Amniotic stem cell (primary cell): ENCODE measurements at places on chromosomes 2 and 18.

- no peak for DNase-seq
These were observed 73.8 kb downstream of the VWC2L start for GRCh38 chr2:214484701-214485100.

- no peak for DNase-seq
These were observed 2.8 kb downstream of the KCNG2 start for GRCh38 chr18:79800371-79801180.

GRCh38 chr2:68643011-68643873 is at the start of gene PROKR1:
TSS of gene PROKR1 (plus strand) at chr2:68643579. CDS start at chr2:68645822, 2,243 bp downstream.
- no peak for DNase-seq

DNA sequence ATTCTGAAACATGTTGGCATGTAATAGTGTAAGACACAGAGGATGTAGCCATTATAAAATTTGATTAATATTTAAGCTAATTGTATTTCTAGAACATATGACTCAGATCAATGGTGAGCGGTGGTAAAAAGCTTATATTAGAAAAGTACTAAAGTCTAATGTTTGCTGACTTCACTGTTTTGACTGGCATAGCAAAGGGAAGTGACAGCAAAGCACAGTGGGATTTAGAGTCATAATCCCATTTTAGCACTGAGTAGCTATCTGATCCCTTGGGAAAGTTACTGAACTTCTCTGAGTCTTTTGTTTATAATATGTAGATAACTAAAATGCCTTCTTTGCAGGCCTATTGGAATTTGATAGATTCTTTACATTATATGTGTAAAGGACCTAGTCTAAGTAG is 60.4 kb downstream of the KIAA1328 start:
- DNase-seq, result no peak

DNA sequence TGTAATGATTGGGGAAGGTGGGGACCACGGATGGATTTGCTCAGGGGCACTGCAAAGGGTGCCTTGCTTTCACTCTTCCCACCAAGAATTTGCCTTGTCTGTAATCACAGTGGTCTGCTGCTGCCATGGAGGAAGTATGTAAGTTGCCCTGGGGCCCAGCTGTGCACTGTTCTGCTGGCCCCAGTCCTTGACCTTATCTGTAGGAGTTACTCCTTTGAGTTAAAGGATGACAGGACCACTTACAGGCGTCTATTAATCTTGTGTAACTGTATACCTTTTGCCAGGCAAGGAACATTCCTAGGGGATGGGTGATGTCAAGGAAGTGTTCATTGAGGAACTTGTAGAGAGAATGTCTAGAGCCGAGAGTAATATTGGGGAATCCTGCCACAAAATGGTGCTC is 212.8 kb upstream of the LRRTM1 start:
- no peak for DNase-seq

- no peak for DNase-seq
These were observed 10.5 kb downstream of the DRC1 start for GRCh38 chr2:26412091-26412673.

- no peak for DNase-seq
These were observed 93.2 kb upstream of the DLX2 start for GRCh38 chr2:172195836-172196376.

DNA sequence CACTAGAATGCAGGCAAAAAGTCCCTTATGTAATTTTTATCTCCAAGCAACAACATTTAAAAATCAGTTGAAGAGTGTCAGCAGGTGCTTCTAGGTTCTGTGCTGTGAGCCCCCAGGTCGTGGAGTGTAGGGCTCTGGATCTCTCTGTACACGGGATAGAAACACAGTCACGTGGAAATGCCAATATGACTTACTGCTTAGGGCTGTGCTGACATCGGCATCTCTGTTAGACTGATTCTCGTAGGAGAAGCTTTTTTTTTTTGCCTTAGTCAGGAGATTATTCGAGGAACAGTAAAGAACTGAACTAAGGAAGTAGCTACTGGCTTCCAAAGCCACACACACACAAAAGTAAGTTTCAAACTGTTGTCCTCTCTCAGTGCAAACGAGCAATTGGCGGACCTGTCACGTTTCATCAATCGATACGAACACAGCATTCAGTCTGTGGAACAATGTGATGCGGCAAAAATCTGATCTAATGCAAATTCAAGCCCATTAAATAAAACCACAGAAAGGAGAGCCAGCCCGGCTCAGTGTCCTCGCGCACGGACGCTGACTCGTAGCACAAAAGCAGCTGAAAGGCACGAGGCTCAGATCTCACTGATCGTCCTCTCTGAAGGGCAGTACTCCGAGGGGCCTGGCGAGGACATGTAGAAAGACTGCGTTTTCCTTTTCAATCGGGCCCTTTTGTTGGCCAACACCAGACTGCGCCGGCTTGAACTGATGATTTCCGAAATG is 41.5 kb downstream of the PRELID3A start:
- DNase-seq, result no peak

- DNase-seq, result no peak
These were observed 126.6 kb downstream of the NOL4 start for GRCh38 chr18:34098109-34098508.

- no peak for DNase-seq
These were observed 54.7 kb downstream of the EMILIN2 start for GRCh38 chr18:2901423-2901985.

- DNase-seq, result no peak
These were observed 40.0 kb upstream of the FRZB start for GRCh38 chr2:182906454-182906853.

DNA sequence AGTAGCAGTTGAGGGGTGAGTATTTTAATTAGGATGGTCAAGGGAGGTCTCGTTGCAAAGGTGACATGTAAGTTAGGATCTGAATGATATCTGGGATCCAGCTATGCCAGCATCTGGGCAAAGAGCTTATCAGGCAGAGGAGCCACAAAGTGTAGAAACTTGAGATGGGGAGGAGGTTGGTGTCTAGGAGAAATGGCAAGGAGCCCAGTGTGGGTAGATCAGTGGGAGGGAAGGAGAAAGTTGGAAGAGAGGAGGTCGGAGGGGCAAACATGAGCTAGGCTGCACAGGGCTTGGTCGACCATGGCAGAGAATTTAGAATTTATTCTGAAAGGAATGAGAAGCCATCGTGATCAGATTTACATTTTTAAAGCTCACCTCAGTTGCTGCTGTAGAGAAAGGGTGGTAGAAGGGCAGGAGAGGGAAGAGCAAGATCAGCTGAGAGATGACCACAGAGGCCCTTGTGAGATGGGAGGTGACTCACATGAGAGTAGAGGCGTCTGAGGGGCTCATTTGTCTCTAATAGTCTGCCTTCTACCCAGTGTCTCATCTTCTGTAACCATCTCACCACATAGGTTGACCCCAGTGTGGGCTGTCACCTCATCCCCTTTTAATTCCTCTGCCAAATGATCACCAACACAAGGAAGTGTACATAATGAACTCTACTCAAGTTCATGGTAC is 170.0 kb downstream of the ETAA1 start:
- DNase-seq, result no peak

- DNase-seq, result no peak
These were observed 21.4 kb downstream of the TNFRSF11A start for GRCh38 chr18:62346333-62347088.

GRCh38 chr18:532018-532417 is 31.5 kb upstream of the COLEC12 start:
- no peak for DNase-seq

GRCh38 chr2:201678401-201678800 is 20.0 kb downstream of the MPP4 start:
- DNase-seq, result no peak

DNA sequence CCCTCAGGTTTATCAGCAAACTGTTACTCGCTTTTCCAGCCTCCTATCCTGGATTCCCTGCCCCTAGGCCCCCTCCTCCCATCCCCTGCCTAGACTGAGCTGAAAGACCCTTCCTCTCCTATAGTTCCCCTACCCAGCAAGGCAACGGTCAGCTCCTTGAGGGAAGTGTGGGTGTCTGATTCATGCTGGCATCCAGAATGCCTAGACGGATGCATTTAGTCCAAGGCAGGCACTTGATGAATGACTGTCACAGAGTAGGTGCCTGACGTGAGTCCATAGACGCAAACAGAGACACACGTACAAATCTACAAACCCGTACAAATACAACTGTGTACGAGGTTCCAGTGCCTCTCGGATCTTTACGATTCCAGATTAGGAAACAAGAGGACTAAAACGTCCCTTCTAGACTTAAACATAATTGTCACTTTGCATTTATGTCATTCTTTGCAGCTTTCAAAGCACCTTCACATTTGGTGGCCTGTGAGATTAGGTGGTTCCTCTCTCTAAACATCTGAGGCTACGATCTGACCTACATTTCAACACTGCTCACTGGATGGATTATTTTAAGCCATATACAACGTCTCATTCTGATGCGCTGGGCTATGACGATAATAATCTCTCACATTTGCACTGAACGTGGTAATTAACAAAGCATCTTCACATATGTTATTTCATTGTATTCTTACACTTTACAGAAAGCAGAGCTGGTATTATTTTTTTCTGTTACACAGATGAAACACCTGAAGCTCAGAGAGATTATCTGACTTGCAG is 36.7 kb downstream of the DNMT3A start:
- no peak for DNase-seq

DNA sequence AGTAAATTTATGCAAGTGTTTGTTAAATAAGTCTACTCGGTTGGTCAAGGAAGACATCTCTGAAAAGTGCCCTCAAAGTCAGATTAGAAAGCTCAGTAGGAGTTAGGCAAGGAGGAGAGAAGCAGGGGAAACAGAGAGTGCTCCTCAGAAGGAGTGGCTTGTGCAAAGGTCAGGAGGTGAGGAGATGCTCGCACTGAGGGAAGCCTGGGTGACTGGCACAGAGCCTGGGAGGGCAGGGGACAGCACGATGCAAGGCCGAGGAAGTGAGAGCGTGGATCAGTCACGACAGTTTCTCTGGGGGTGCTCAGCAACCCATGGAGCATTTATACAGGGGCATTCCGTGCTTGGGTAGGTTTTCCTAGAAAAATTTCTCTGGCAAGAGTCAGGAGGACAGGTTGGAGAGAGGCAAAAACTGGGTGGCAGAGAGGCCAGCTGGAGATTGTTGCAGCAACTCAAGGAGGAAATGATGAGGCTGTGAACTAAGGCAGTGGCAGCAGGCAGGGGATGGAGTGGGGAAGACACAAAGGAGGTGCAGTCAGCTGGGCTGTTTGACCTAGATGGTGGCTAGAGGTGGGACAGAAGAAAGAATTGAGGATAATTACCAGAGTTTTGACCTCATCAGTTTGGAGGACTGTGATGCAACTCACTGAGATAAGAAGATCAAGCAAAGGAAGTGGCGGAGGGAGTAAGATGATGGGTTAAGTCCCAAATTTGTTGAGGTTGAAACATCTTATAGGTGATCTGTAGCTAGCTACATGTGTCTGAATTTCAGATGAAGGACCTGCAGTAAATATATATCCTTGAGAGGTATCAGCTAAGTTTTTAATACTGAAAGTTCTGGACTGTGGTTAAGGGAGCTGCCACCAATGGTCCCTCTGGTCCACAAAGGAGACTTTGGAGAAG is 52.4 kb downstream of the BCL2 start:
- no peak for DNase-seq

DNA sequence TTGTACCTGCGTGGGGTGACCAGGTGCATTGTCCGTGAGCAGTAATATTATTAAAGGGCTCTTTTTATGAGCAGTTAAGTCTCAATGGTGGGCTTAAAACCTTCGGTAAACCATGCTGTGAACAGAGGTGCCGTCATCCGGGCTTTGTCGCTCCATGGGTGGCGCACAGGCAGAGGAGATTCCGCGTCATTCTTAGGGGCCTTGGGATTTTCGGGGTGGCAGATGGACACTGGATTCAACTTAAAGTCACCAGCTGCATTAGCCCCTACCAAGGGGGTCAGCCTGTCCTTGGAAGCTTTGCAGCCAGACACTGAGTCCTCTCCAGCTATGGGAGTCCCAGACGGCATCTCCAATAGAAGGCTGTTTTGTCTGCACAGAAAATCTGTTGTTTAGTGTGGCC is 107.7 kb downstream of the NFATC1 start:
- DNase-seq, result no peak

- no peak for DNase-seq
These were observed 106.8 kb downstream of the ALPK2 start for GRCh38 chr18:58522132-58522531.

DNA sequence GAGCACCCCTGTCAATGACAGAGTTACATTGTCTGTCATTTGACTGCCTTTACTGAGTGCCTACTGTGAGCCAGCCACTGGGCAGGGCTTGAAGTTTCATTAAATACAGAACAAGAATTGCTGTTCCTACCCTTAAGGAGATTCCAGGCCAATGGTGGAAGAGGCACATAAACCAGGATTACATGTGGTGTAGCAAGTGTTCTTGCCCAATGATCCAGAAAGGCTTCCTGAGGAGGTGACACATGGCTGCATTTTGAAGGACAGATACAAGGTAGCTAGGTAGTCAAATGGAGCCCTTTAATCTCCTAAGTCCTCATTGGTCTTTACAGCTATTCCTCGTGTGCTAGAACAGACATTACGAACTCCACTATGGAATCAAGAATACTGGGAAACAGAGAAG is 312.7 kb downstream of the ETAA1 start:
- DNase-seq, result no peak

- DNase-seq, result no peak
These were observed 291.3 kb upstream of the REG3G start for GRCh38 chr2:78734221-78734620.

GRCh38 chr18:79542876-79543750 is 136.5 kb upstream of the CTDP1 start:
- no peak for DNase-seq

GRCh38 chr2:73836141-73836943 is 7.6 kb downstream of the STAMBP start:
- no peak for DNase-seq

DNA sequence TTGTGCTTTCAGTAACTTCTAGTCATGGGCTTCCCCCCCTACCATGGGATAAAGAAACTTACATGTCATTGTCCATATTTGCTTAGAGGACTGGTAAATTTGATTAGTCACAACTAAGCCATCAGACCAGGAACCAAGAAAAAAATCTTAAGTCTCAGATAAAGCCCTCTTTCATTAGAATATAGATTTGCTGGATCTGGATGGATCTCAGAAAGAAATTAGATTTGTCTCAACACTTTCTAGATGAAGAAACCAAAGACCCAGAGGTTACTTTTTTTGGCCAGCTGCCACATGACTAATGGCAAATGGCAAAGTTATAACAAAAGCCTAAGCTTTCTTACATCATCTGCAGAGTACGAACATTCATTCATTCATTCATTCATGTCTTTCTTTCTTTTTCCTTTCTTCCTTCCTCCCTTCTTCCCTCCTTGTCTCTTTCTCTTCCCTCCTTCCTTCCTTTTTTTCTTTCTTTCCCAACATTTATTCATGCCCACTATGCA is 60.2 kb downstream of the CDCA7 start:
- DNase-seq, result no peak

GRCh38 chr2:5969303-5969702 is 277.1 kb downstream of the SOX11 start:
- no peak for DNase-seq
